ENCODE measurements at places on chromosomes 1 and 21. TPM values are rescaled to one million over a fixed set of nuclear protein-coding genes. Genes with fewer than 3 reads are reported as not detected.

The LRRC71 gene
- total RNA-seq = 1.2 TPM

The CRP gene
- 0.69 TPM for total RNA-seq

The SYT14 gene
- total RNA-seq = 0.07 TPM

The MAST2 gene
- 32.7 TPM for total RNA-seq

The ATPAF1 gene
- total RNA-seq = 24.2 TPM

The PKP1 gene
- not detected for total RNA-seq

The LRRC3 gene
- total RNA-seq = 0.04 TPM

The LEFTY1 gene
- 0.20 TPM for total RNA-seq

The LEFTY2 gene
- not detected for total RNA-seq

The TPTE gene
- 0.95 TPM for total RNA-seq

The TP73 gene
- total RNA-seq = 1.6 TPM

DNA sequence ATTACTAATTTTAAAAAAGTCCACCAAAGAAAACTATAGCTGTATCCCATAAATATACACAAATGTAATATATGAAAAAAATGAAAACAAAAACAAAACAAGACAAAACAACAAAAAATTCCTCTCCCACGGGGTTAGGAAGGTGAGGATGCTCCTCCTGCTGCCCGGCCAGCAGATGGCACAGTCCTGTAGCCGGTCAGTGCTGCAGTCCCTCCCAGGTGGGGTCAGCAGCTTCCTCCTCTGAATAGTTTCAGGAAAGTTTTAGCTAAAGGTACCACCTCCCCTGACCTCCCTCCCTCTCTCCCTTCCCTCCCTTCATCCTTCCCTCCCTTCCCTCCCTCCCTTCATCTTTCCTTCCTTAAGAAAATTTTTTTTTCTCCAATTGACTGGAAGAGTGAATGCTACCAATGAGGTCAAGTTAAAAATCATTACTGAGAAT lies 67.8 kb upstream of the BCL10 start:
- DNase-seq = peak; percentile 35

DNA sequence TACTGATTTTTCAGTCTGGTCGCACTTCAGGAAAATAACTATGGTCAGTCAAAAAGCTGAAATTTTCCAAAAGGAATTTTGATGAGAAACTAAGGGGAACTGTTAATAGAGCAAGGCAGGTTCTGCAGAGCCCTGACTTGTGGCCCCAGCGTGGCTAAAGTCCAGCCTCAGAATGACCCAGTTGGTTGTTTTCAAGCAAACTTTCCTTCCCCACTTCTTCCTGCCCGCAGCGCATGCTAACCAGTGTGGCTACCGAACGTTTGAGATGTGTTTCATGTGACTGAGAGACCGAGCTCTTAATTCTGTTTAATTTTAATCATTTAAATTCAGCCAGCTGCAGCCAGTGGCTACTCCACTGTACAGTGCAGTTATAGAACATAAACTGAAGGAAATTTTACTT lies 6.2 kb upstream of the IL10RB start:
- no peak for DNase-seq

DNA sequence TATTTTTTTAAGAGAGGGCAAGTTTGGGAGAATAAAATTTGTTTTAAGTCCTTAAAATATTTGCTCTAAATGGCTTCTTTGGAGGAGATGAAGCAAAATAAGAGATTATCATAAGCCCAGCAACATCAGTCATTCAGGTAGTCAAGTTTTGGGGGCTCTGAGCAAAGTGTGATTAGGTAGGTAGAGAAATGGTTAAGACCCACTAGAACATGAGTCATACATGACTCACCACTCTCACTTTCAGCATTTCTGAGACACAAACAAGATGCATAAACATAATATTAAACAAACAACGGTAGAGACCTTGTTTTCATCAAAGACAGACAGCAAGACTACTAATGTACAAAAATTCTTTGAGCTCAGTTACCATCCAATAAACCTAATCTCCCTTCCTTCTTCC lies 272.2 kb downstream of the LMO4 start:
- DNase-seq = no peak

- no peak for DNase-seq
Measured at GRCh38 chr1:205504311-205505075, at the start of gene CDK18. CDK18 (plus strand) TSS chr1:205504669; CDS start chr1:205523168, 18,499 bp downstream.

- DNase-seq = no peak
Measured at GRCh38 chr1:155179112-155180031, 5.7 kb downstream of the TRIM46 start.

GRCh38 chr1:58596631-58597052 lies 19.6 kb upstream of the TACSTD2 start:
- DNase-seq = no peak

- DNase-seq = no peak
Measured at GRCh38 chr1:47340227-47340626, 6.6 kb downstream of the CMPK1 start.

DNA sequence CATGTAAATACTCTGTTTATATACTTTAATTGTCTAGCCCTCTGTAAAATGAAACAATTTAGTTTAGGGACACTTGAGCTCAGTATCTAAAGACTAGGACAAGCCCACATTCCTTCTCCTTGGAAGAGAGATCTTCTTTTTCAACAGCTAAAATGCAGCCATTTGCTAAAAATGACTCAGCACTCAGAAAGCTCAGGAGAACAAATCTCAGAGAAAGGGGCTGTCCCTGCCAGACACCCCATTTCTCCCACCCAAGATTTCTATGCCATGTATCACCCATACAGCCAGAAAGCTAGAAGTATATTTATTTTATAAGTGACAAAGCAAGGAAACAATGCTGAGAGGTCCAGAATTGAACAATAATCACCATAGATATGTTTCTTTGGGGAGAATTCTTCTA lies 23.2 kb upstream of the PRDX6 start:
- DNase-seq = no peak

GRCh38 chr21:14559102-14559501 lies 13.0 kb upstream of the SAMSN1 start:
- no peak for DNase-seq

DNA sequence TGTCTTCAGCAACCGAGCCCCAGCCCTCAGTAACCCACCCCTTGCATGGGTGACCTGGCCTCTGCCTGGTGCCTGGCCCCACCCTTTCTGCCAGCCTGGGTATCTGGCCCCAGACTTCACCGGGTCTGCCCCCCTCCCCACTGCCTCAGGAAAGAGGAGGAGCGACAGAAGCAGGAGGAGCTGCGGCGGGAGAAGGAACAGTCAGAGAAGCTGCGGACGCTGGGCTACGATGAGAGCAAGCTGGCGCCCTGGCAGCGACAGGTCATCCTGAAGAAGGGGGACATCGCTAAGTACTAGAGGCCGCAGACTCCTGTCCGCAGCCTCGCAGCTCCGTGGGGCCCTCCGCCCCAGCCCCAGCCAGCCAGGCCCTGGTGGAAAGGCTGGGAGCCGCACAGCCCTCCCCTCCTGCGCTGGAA lies 6.1 kb downstream of the TNFRSF25 start:
- DNase-seq = peak; percentile 58

GRCh38 chr1:225435487-225435886 lies 7.6 kb upstream of the LBR start:
- no peak for DNase-seq

DNA sequence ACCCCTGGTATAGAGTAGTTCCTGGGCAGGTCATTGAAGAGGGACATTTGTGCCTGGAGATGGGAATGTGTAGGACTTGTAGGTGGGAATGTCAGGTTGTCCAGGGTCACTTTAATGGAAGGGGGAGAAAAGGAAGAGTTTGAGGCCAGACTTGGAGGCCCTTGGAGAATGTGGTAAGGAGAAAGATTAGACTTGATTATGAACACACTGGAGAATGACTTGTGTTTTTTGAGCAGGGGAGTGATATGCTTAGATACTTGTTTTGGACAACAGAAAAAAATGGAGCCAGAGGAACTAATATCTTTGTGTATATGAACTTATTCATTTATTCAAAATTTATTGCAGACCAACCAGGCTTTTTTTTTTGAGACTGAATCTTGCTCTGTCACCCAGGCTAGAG lies 17.9 kb downstream of the ELAPOR1 start:
- peak; percentile 35 for DNase-seq

GRCh38 chr1:235735621-235736020 lies 86.0 kb upstream of the GNG4 start:
- DNase-seq = no peak

- DNase-seq = no peak
Measured at GRCh38 chr1:196678510-196678884, 26.7 kb downstream of the CFH start.

DNA sequence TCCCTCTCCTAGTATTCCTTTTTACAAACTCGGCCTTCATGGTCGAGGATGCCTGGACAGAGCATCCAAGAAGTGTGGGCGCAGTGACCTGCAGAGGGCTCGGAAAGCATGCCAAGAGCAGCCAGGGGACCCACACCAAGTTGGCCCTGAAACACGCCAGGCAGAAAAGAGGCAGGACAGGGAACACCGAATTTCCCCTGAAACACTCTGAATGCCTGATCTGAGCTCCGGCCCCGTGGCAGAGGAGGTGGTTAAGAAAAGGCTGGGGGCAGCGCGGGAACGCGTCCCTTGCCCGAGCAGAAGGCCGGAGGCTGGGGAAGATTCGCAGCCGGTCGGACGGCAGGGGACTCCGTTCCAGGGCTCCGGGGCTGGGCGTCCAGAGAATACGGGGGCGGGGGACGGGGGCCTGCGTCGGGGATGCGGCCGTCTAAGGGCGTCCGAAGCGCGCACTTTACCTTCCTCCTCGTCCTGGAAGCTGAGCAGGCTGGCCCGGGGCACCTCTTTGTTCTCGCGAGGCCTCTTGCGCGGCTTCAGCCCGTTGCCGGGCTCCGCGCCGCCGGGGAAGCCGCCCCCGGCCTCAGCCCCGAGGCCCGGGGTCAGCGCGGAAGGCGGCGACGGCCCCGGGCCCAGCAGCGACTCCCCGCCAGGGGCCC lies 558 bp downstream of the PAXBP1 start:
- DNase-seq = peak; percentile 77

DNA sequence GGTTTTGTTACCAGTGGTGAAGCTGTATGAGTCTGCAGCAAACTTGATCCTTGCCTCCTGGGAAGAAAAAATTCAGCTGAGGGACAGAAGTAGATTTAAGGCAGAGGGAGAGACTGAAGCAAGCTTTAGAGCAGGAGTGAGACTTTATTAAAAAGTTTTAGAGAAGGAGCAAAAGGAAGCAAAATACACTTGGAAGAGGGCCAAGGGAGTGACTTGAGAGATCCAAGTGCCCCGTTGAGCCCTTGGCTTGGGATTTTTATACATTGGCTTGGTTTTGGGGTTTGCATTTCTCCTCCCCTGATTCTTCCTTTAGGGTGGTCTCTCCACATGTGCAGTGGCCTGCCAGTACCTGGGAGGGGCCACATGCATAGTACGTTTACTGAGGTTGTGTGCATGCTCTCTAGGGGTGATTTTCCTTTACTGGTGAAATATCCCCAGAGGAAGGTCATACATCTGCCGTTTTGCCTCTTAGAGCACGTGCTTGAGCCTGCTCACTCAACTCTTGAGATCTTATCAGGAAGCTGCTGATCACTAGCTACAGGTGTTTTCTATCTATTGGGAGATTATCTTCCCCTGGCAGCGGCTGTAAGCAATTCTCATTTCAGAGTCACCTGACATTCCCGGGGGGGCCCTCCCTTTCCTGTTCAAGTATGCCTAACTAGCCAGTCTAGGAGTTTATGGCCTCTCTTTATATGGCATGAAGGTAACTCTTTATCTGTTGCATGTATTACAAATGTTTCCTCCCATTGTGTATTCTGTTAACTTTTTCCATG lies 20.3 kb downstream of the FASLG start:
- peak; percentile 39 for DNase-seq

GRCh38 chr1:201456499-201457309 lies 12.3 kb downstream of the PHLDA3 start:
- DNase-seq = peak; percentile 37

- DNase-seq = no peak
Measured at GRCh38 chr1:247419336-247419735, 3.4 kb downstream of the NLRP3 start.

GRCh38 chr1:16122350-16122881 lies 33.5 kb downstream of the EPHA2 start:
- DNase-seq = no peak

GRCh38 chr1:231196728-231197127 lies 34.9 kb downstream of the TRIM67 start:
- DNase-seq = no peak

DNA sequence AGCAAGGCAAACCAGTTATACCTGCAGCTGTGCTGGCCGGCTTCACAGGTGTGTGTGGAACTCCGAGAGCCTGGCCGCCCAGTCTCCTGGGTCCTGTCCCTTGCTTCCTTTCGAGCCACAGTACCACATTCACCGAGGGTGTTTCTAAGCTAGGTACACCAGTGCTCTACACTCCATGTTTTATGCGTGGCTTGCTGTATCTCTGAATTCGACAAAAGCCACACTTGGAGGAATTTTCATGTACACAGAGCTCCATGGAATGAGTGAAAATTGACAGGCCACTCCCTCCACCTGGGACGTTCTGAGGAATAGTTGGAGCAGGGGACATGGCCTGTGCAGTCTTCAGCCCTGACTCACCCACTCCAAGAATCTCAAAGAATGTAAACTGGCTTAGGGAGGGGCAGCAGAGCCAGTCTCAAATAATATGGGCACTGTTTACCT lies 14.0 kb downstream of the ETS2 start:
- no peak for DNase-seq

- no peak for DNase-seq
Measured at GRCh38 chr21:44520326-44521300, 19.4 kb downstream of the KRTAP10-1 start.

- DNase-seq = no peak
Measured at GRCh38 chr1:2257245-2257627, 29.1 kb downstream of the SKI start.

GRCh38 chr21:42836767-42837301 lies 42.5 kb downstream of the WDR4 start:
- no peak for DNase-seq

DNA sequence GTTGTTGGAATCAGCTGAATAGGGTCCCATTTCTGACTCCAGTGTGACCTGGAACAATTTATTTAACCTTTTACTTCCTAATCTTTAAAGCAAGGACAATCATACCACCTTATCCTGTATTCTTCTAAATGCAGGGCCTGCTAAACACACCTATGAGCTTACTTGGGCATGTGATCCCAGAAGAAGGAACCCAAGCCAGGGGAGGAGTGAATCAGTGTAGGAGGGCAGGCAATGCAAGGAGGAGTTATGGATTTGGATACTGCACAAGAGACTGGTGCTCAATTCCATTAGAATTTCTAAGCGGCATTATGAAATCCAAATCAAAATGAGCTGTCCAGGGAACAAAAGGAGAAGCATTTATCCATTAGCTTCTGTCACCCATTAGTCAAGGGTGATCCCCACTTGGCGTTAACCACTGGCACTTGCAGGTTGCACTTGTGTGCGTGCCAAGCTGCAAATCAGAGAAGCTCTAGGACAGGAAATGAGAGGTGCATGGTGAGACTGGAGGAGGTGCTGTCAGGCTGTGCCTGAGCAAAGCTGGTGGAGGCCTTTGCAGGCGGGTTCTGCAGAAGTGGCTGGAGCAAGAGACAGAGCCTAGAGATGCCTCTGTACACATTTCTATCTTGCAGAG lies 297.2 kb upstream of the PLXNA2 start:
- DNase-seq = no peak

GRCh38 chr1:100713626-100714025 lies 5.9 kb upstream of the VCAM1 start:
- DNase-seq = no peak

- DNase-seq = no peak
Measured at GRCh38 chr1:31790641-31791091, 25.2 kb downstream of the SPOCD1 start.

- DNase-seq = no peak
Measured at GRCh38 chr1:56688522-56689026, 43.5 kb downstream of the PRKAA2 start.

Measured in K562 (cell line).